Activated T-helper 1 cell treated with anti-CD3 and anti-CD28 coated beads, Interleukin-12 subunit alpha, Interleukin-12 subunit beta, Interleukin-2, Interleukin-4 antibody, amounts not matched to agents 30 ng/mL and 10 ng/mL and 1 ng/mL, durations not matched to agents 14 hours and 24 hours and 36 hours (primary cell): ENCODE measurements at places on chromosomes 5 and 9.

DNA sequence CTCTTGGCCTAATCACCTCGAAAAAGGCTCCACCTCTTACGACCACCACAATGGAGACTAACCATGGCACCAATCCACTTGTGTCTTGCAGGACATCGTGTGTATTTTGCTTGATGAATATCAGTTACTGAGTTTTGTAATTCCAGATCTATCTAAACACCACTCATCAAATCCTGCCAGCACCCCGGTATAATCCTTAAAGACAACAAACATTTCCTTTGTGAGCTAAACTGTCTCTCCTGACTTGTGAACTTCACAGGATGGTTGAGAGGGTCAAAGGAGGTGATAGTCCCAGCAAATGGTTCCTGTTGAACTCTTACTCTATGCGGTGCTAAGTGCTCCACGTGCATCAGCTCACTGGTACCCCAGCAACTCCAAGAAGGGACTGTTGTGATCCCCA is 4.0 kb upstream of the TOR1B start:
- no peak overlapping the region for H3K27ac ChIP-seq
- DNase-seq = no peak
- H3K4me3 ChIP-seq = no peak overlapping the region
- H3K27me3 ChIP-seq = peaks cover 6% of the 10 kb centered on the region
- H3K4me1 ChIP-seq = peaks cover 9% of the 10 kb centered on the region

DNA sequence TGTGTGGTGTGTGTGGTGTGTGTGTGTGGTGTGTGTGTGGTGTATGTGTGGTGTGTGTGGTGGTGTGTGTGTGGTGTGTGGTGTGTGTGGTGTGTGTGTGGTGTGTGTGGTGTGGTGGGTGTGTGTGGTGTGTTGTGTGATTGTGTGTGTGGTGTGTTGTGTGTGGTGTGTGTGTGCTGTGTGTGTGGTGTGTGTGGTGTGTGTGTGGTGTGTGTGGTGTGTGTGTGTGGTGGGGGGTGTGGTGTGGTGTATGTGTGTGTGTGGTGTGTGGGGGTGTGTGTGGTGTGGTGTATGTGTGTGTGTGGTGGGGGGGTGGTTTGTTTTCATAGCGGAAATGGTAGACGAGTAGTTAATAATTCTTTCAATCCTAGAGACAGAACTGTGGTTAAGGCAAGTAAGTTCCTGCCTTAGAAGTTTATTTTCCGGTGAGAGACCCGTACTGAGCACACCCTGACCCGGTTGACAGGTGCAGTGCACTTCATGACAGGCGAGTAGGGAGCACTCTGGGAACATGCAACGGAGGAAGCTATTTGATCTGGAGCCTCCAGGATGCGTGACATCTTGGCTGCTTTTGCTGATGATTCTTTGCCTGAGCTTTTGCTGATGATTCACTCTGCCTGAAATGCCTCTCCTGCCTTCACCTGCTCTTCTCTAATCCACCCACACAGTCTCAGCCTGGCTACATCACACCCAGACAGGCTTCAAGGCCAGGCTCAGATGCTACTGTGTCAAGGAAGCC is 21.7 kb upstream of the FAT2 start:
- DNase-seq = no peak
- no peaks in the 10 kb centered on the region for H3K36me3 ChIP-seq
- H3K4me1 ChIP-seq = peaks cover 7% of the 10 kb centered on the region
- peaks cover 6% of the 10 kb centered on the region for H3K27me3 ChIP-seq

DNA sequence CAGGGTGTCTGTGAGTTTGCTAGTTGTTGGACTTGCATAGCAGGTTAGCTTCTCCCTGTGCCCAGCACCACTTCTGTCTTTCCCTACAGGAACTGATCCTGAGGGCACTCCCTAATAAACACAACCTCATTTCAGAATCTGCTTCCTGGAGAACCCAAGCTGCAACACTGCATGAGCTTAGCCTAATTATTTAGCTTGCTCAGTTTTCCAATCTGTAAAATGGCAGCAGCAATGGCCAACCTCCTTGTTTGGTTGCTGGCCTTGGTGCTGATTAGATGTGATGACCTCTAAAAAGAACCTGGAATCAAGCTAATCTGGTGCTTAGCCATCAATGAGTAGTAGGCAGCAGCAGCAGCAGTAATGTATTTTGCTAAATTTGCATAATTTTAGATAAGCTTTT is 133.9 kb downstream of the ADCY2 start:
- H3K27me3 ChIP-seq = no peaks in the 10 kb centered on the region
- no peak for DNase-seq
- no peak overlapping the region for H3K27ac ChIP-seq
- H3K36me3 ChIP-seq = no peaks in the 10 kb centered on the region
- no peaks in the 10 kb centered on the region for H3K4me1 ChIP-seq
- no peak overlapping the region for H3K4me3 ChIP-seq

DNA sequence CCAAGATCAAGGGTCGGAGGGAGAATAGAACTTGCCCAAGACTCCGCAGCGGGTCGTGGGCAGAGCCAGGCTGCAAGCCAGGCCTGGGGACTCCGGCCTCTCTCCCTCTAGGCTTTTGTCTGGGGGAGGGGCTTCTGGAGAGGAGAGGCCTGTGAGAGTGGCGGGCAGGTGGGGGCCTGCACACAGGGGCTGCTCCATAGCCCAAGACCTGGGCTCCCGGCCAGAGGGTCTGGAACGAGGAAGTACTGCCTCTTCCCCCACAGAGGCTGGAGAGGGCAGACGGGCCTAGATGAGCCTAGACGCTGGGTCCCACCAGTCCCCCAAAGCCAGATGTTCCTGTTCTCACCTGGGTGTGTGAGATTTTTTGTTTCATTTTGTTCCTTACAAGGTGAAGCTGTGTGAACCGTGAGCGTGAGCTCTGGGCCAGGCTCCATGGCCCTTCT is 5.2 kb upstream of the ST6GALNAC6 start:
- no peaks in the 10 kb centered on the region for H3K27me3 ChIP-seq
- peak overlapping the region; percentile 100 for H3K27ac ChIP-seq
- H3K4me3 ChIP-seq = peak overlapping the region; percentile 93

GRCh38 chr9:8907868-8908267 is 1108.3 kb upstream of the DMAC1 start:
- H3K27ac ChIP-seq = no peak overlapping the region
- H3K27me3 ChIP-seq = no peaks in the 10 kb centered on the region
- no peak for DNase-seq
- no peak overlapping the region for H3K4me3 ChIP-seq
- H3K4me1 ChIP-seq = no peaks in the 10 kb centered on the region

GRCh38 chr5:39639618-39640089 is 214.9 kb upstream of the DAB2 start:
- no peaks in the 10 kb centered on the region for H3K4me1 ChIP-seq
- no peaks in the 10 kb centered on the region for H3K36me3 ChIP-seq
- H3K27ac ChIP-seq = no peak overlapping the region
- H3K27me3 ChIP-seq = peaks cover 9% of the 10 kb centered on the region
- DNase-seq = no peak

GRCh38 chr9:76516350-76516749 is 57.4 kb downstream of the GCNT1 start:
- no peak overlapping the region for H3K4me3 ChIP-seq
- peaks cover 9% of the 10 kb centered on the region for H3K4me1 ChIP-seq
- no peak for DNase-seq
- no peak overlapping the region for H3K27ac ChIP-seq

DNA sequence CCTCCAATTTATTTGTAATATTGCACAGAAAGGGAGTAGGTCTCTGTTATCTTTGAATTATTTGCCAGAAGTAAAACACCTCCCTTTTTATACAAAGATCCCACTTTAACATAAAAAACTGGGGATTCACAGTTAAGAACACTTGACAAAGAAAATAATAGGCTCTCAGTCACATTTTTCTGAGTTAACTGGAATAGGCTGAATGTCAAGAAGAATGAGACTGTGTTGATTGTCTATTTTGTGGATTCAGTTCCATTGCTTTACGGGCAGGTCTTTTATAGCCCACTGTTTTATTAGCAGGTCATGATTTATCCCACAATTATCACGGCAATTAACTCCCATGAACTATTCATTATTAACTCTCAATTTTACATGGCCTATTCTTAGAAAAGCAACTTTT is 427.4 kb downstream of the CTNND2 start:
- H3K4me3 ChIP-seq = no peak overlapping the region
- no peak overlapping the region for H3K27ac ChIP-seq
- no peaks in the 10 kb centered on the region for H3K36me3 ChIP-seq
- no peaks in the 10 kb centered on the region for H3K4me1 ChIP-seq
- no peak for DNase-seq

DNA sequence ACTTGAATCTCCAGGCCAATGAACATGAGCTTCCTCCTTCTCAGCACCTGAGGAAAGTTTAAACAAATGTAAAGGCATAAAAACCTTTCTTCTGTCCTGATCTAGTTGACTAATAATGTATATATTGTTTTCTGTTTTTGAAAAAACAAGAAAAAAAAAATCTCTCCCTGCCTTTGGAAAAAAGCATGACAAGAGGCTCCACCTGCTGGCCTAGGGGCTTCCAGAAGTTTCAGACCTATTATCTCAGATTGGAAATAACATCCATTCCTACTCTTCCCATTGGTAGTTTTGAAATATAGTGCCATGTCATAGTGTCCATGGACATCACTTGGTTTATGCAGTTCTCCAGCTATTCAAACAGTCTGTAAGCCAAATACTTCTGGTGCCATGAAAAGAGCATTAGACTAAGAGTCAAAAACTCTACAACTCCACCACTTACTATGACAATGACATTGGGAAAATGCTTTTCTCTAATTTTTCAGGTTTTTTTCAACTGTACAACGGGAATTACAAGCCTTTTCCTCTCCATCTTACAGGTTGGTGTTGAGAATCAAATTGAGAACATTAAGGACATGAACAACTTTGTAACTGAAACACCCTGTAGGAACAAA is 409.6 kb upstream of the MPDZ start:
- no peak overlapping the region for H3K4me3 ChIP-seq
- no peak overlapping the region for H3K27ac ChIP-seq
- no peaks in the 10 kb centered on the region for H3K36me3 ChIP-seq
- H3K4me1 ChIP-seq = no peaks in the 10 kb centered on the region
- H3K27me3 ChIP-seq = no peaks in the 10 kb centered on the region
